Brain pericyte (primary cell): ENCODE measurements at places on chromosomes 4 and X.

DNA sequence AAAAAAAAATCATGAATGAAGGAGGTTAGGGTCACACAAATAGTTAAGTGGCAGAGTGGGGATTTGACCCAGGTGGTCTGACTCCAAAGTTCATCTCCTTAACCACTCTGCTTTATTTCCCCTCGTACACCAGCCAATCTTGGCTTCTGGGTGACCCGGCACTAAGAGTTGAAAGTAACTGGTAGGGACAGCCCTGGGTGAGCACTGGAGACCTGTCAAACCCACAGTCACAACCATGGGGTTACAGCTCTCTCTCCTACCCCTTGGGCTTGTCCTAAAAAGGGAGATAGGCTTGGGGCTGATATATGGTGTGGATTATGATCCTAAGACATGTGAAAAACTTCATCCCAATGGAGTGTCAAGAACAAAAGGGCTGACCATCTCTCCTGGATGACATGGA is 12.5 kb downstream of the IGFBP7 start:
- no peak for DNase-seq

DNA sequence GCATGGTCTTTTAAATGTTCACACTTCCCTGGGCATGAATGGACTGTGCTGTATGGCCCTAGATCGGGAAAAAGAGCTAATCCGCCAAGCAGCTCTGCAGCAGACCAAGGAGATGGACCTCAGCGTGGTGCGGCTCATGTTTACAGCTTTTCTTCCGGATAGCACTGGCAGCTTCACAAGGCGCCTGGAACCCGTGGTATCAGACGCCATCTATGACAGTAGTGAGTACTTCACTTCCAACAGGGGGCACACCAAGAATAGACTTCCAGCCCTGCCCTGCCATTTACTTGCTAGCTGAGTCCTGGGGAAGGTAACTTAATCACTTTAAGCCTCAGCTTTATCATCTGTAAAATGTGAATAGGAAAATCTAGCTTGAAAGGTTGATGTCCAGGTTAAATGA is 77.7 kb downstream of the NFKB1 start:
- no peak for DNase-seq

DNA sequence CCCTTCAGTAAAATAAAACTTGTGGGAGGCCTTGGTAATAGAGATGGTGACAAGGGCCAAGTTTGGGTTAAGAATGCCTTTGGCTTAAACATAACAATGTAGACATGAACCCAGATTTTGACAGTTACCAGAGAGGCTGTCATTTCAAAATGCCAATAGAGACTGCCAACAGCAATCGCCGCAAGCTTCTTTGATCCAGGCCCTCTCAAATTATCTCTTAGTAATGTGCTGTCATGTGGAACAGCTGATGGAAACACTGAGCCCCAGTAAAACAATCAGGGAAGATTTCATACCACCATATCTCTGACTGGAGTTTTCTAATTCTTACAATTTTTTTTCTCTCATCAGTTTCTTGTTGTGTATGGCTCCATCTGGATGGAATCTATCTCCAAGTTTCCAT is 80.5 kb downstream of the ZNF330 start:
- DNase-seq, result no peak

GRCh38 chr4:147942729-147943128 is 210.8 kb downstream of the ARHGAP10 start:
- no peak for DNase-seq

DNA sequence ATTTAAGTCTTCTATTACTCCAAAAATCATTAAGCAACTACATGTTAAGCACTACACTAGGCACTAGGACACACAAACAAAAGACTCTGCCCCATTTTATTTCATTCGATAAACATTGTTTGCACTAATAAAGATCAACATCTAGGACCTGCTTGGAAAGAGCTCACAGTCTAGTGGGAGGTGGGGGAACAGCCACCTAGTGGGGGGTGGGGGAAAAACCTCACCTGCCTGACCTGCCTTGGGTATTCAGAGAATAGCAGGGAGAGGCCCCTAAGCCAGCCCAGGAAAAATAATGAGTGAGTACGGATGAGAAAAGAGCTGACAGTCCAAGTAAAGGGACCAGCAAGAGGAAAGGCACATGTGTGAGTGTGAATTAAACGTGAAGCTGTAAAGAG is 52.2 kb downstream of the PRDM5 start:
- no peak for DNase-seq

DNA sequence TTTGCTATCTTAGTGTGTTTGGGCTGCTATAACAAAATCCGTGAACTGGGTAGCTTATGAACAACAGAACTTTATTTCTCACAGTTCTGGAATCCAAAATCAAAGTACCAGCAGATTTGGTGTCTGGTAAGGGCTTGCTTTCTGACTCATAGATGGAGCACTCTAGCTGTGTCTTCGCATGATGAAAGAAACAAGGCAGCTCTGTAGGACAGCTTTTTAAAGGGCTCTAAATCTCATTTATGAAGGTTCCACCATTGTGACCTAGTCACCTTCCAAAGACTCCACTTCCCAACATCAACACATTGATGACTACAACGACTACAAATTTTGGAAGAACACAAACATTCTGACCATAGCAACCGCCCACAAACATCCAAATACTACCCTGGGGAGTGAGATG is 158.6 kb upstream of the LCORL start:
- DNase-seq, result no peak

- no peak for DNase-seq
Measured at GRCh38 chr4:107988763-107989035, 990 bp upstream of the HADH start.

DNA sequence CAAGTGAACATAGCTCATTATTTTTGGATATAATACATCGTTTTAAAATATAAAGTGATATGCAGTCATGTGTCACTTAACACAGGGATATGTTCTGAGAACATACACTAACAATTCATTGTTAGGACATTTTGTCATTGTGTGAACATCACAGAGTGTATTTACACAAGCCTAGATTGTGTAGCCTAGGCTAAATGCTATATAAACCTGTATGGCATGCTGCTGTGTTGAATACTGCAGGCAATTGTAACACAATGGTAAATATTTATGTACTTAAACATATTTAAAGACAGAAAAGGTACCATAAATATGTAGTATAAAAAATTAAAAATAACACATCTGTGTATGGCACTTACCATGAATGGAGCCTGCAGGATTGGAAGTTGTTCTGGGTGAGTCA is 44.9 kb upstream of the GPRIN3 start:
- DNase-seq, result no peak

DNA sequence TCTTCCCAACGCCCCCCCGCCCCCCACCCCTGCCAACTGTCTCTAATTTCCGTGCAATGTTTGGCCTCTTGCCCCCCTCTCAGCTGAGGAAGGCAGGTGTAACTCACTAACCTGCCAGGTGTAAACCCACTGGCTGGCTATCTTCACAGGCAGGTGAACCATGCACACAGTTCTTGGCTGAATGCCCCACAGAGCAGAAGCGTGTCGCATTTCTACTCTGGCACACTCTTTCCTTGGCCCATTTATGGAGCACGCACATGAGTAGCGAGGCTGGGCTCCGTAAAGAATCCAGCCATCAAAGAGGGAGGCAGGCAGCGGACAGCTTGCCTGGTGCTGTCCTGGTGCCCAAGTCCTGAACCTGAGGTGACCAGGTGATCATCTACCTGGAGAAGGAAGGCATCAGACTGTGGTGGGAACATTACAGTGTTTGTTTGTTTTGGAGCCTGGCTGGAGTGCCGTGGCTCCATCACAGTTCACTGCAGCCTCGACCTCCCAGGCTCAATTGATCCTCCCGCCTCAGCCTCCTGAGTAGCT is 39.2 kb upstream of the CRMP1 start:
- DNase-seq, result no peak

- DNase-seq, result no peak
Measured at GRCh38 chrX:48957477-48957826, at the start of gene OTUD5. OTUD5 (minus strand) TSS chrX:48957607; CDS start chrX:48957570, 37 bp downstream.

DNA sequence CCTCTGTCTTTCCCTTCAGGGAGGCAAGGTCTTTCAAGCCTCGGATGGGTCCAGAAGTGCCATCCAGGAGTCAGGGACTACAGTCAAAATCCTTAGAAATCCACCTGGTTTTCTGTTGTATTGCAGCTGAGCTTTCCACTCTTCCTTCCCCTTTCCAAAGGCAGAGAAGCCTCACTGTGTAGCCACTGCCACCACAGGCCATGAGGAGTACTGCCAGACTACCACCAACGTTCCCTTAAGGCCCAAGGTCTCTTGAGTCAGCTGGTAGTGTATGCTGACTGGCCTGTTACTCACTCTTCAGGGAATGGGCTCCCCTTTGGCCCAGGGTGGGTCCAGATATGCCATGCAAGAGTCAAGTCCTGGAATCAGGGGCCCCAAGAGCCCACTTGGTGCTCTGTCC is 1454.1 kb downstream of the PCDH19 start:
- no peak for DNase-seq

GRCh38 chr4:189096717-189097116 is 844.0 kb upstream of the FRG1 start:
- DNase-seq, result no peak

- no peak for DNase-seq
Measured at GRCh38 chr4:78432896-78433295, 118.7 kb upstream of the ANXA3 start.

DNA sequence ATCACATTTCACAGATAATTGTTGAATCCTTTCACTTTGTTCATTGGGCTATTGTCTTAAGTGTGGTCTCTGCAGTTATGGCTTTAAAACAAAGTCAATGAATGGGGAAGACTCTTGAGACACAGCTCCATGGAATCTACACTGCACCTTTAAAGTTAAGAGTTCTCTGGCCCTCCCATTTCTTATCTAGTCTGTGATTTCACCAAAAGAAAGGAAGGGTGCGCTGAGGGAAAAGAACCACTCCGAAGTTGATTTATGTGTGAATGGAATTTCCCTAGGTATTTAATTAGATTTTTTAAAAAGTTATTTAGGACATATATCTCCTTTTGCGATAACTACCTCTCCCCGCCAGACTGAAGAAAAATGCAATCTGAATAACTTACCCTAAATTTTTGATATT is 2.5 kb downstream of the SEPTIN11 start:
- DNase-seq, result no peak

DNA sequence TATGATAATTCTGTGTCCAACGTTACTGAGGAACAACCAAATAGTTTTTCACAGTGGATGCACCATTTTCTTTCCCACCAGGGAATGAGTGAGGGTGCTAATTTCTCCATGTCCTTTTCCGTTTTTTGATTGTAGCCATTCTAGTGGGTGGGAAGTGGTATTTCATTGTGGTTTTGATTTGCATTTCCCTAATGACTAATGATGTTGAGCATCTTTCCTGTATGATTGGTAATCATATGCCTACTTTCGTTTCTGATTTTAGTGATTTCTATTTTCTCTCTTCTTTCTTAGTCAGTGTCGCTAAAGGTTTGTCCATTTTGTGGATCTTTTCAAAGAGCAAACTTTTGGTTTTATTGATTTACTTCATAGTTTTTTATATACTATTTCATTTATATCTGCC is 32.1 kb upstream of the TEX13D start:
- DNase-seq, result no peak

DNA sequence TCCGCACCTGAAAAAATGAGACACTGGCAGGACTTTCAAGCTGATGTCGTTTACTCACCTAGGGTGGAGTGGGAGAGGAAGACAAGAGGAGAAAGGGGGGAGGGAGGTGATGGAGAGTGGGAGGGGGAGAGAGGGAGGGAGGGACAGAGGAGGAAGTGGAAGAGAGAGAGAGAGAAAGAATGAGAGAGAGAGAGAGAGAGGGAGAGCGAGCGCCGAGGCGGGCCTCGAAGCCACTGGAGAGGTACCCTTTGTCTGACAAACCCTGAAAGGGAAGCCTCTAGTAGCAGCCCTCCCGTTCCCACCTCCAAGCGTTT is 296 bp upstream of the ADGRL3 start:
- no peak for DNase-seq

DNA sequence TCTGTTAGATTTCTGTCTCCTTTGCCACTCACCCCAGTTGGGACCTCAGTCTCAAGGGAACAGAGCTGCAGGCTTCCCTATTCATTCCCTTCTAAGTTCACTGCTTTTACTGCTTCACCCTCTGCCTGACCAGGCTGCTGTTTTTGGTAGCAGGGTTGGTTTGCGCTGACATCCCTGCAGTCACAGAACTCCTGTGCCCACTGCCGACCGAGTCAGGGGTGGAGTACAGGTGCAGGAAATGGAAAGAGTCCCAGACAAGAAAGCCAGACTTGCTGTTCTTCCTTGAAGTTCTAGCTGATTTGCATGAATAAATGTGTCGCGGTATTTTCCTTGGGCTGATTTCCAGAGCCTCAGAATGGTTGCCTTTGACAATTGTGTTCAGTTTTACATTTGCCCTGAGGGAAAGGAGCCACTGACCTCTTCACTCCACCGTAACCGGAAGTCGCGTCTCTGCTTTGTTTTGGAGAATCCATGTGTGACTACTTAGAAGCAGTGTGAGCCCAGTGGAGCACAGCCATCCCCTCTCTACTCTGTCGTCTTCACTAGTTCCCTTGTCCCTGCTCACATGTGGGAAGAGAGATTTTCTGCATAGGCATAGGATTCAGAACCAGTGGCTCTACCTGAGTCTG is 84.8 kb downstream of the TNIP2 start:
- DNase-seq, result no peak

DNA sequence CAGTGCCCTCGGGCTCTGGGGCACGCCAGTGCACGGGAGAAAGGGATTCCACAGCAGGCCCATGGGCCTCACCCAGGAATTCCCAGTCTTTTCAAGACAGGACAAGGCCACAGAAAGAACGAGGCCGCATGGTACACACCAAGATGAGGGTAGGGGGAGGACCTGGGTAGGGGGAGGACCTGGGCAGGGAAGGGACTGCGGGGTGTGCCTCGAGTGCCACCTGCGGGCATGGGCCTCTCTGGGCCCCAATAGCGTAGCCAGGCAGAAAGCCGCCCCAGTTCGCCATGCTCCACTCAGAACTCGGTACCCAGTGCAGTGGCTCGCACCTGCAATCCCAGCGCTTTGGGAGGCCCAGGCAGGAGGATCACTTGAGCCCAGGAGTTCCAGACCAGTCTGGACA is 14.0 kb upstream of the DUSP9 start:
- DNase-seq, result no peak

DNA sequence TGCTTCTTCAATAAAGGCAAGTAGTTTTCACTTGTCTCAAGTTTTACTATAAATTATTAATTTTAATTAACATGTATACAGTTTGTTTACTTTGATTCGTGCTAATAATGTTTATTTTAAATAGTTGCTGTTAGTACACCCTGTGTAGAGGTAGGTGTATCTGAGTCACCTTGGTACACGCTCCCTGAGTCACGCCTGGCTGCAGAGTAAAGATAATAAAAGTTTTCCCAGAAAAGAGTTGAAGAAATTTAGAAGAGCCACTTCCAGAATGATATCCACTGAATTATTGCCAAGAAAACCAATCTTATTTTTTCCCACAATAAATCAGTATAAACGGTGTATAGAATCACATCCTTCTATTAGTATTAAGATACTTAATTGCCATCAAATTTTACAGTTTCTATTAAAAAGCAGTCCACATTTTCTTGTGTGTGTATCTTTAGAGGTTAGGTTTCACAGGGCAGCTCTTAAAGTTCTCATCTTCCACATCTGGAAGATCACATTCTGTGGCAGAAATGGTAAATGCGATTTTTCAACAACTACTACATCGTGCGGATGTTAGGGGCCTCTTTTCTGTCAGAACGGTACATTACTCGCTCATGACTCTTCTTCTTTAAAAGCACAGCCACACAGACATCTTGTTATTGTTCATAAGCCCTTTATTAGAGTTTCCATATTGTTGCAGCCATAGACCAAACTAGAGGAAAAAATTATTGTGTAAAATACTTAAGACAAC is 55.4 kb downstream of the HADH start:
- no peak for DNase-seq

GRCh38 chrX:109841869-109842579 is 109.0 kb upstream of the ACSL4 start:
- no peak for DNase-seq
